Epithelial cell of umbilical artery (primary cell): ENCODE measurements at places on chromosomes 16 and 17. TPM values are rescaled to one million over a fixed set of nuclear protein-coding genes. Genes with fewer than 3 reads are reported as not detected.

The CEP20 gene
- total RNA-seq, result 29.9 and 39.4 TPM in 2 replicates

The FSCN2 gene
- total RNA-seq, result 0.65 TPM in 1 of 2 replicates, not detected in the other

The NUPR1 gene
- under 0.01 and 1.1 TPM in 2 replicates for total RNA-seq

The ACE gene
- 17.2 and 52.6 TPM in 2 replicates for total RNA-seq

The SLC38A8 gene
- total RNA-seq, result not detected in 2 replicates

The KRTAP4-9 gene
- total RNA-seq, result not detected in 2 replicates

The CIITA gene
- total RNA-seq, result 0.15 TPM in 1 of 2 replicates, not detected in the other

The NPIPB2 gene
- total RNA-seq, result 0.32 and 1.1 TPM in 2 replicates

The GRAP gene
- total RNA-seq, result 19.0 and 41.6 TPM in 2 replicates

The OR4D1 gene
- total RNA-seq, result not detected in 2 replicates

The TTLL6 gene
- total RNA-seq, result not detected in 2 replicates
